Nucleus accumbens (tissue), 56 donors: ENCODE measurements at places on chromosomes 11 and 22.

DNA sequence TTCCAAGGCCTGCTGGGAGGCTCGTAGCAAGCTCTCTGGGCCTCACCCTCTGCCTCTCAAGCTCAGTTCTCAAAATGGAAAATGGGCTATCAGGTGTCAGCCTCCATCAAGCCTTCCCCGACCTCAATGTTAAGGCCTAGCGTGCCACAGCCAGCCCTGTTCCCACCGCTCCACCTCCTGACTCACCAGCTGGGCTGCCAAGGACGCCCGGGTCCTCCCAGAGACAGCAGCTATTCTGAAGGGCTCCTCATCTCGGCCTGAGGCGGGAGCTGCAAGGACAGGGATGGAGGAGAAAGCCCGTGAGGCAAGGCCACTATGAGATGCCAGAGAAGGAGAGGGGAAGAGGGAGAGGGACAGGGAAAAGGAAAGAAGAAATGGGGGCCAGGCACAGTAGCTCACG is 19.9 kb downstream of the ARAP1 start:
- peak; percentile 25 for DNase-seq

GRCh38 chr22:21922370-21923162 is 30.1 kb downstream of the PPM1F start:
- DNase-seq, result no peak

DNA sequence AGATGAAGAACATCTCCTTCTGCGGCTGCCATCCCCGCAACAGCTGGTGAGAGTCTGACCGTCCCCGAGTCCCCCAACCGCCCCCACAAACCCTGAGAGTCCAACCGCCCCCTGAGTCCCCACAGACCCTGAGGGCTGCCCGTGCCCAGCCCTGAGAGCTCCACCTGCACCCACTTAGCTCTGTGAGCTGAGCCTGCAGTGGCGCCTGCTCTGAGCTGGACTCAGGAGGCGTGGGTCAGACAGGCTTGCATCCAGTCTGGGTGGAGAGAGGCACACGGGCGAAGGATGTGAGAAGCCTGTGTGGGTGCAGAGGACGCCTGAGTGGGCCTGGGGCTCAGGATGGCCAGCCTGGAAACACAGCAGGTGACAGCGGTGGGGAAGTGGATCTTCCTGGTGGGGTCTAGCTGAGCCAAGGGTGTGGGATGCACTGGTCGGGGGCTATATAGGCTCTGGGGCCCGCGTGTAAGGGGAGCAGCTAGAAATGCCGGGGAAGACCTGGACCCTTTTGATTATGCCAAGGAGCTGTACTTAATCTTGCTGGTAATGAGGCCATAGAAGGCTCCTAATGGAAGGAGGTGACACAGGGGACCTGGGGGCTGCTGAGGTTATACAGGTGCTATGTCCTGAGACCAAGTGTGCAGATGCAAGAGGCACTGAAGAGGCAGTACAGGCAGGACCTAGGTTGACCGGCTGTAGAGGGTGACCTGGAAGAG is 6.5 kb downstream of the MAPK8IP2 start:
- DNase-seq, result no peak

DNA sequence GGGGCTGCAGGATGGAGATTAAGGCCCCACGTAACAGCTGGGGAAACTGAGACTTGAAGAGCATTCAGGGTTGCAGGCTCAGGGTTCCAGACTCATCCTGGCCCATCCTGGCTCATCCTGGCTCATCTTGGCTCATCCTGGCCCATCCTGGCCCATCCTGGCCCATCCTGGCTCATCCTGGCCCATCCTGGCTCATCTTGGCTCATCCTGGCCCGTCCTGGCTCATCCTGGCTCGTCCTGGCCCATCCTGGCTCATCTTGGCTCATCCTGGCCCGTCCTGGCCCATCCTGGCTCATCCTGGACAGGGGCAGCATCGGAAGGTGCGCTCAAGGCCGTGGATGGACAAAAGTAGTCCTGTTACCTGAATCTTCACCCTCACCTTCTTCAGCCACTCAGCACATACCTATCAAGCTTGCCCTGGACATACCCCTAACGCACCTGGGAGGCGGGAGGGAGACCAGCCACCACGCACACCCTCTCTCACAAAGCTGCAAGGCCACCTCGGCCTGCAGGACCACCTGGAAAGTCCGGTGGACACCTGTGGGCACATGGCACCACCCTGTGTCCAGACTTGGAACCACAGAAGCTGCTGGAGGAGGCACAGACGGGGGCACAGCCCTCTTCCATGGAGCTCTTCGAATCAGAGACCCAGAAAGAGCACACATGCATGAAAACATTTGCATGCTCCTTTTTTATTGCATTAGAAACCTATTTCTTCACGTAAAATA is 20.3 kb upstream of the NLRP6 start:
- DNase-seq, result no peak

- DNase-seq, result no peak
Measured at GRCh38 chr11:47378836-47379170, 456 bp upstream of the SPI1 start.

GRCh38 chr11:67355023-67355793 is 1.9 kb upstream of the POLD4 start:
- DNase-seq, result no peak

DNA sequence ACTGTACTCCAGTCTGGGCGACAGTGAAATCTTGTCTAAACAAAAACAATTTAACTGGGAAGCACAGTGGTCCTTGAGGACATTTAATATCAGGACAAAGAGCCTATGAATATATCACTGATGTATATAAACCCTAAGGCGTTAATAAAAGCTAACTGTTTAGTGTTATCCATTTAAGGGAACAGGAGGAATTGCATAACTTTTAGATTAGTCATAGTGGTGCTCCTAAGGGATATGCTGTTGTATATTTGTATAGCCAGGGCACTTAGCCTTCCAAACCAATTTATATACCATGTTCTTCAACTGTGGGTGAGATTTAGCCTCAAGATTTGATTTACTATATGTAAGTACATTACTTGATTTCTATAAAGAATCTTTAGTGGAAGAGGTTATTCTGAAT is 3.0 kb upstream of the CHEK1 start:
- DNase-seq, result no peak

DNA sequence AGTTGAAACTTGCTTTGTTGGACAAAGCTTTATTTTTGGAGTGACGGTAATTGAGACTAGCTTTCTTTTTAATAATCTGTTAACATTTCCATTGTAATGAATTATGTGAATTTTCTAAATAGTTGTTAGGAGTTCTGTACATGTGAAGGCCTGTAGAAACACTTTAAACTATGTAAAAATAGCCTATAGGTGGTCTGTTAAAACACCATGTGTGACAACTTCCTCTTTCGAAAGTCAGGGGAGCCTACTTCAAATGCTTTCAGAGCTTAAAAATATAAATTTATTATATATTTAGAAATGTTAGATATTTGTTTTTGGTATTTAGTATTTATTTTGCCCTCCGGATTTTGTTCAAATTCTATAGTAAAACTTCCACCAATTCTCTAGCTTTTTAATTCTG is 28.7 kb downstream of the DDIAS start:
- no peak for DNase-seq

- no peak for DNase-seq
Measured at GRCh38 chr22:49267996-49268395, 559.7 kb downstream of the BRD1 start.

GRCh38 chr22:38955250-38955905 is 2.0 kb upstream of the APOBEC3A start:
- no peak for DNase-seq

DNA sequence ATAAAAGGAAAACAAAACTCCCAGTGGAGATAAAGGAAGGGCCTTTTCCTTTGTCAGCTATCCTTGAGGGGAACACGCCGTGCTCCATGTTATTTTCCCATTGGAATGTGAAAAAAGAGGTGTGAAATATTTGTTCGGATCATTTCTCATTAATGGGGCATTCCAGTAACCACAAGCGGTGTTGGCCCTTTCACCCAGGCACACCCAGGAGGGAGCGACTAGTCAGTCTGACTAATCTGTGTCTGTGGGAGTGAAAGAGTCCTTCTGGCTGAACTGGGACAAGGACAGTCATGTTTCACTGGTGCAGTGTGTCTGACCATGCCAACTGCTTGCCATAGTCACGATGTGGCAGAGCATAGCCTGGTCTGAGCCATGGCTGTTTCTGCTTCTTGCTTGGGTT is 13.0 kb upstream of the MYEOV start:
- DNase-seq, result no peak

GRCh38 chr11:101407324-101407723 is 176.5 kb downstream of the TRPC6 start:
- DNase-seq, result no peak
